Caco-2 (cell line): ENCODE measurements at places on chromosomes 4 and X.
A peak's percentile ranks its signal among the peaks of the same experiment; 100 is the strongest.

DNA sequence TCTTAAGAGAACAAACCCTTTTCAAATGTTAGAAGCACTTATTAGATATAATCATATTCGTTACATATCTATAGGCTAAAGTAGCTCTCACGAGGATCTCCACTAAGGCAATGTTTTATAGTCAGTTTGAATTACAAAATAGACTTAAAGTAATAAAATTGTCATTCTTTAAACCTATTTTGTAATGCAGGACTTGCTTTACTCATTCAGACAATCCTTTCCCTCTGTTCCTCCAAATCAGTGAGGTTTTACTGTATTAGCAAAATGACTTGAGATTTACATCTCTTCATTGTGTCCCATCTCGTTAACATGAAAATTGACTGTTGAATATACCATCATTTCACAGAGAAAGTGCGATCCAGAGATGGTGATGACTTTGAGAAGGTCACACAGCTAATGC is 264.4 kb downstream of the THOC2 start:
- no peak for DNase-seq

DNA sequence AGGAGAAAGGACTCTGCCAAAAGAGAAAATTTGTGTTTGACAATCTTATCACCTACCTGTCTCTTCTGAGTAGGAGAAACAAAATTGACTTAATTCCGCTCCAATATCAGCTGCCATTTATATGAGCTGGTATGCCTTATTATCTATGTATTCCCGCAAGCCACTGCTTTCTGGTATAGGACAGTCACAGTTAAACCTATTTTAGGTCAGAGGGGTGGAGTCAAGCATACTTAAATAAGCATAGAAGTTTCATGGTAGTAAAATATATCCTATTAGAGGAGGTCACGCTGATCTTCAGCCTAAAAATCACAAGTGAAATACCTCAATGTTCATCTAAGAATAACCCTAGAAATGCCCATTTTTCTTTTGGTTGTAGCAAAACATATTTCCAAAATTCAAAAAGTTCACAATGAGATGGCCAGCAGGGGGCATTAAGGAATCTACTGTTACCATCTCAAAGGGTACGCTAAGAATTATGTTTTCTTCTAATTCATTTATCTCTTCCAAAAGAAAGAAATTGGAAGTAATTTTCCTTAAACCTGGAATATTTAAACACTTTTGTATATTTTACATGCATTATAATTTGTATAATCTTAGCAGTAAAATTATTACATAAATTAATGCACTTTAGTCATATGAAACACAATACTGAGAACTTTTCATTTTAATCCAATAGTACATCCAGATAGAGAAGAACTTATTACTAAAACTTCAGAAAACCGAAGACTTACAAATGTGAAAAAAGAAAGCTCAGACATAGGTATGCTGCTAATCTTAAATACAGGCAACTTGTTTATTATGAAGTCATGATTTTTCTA is 10.5 kb downstream of the PPAT start:
- peak; percentile 17 for DNase-seq

- no peak for DNase-seq
Observed at GRCh38 chr4:183097231-183098018, 1.6 kb upstream of the WWC2 start.

GRCh38 chrX:49106930-49107329 is 16.6 kb downstream of the GPKOW start:
- peak; percentile 46 for DNase-seq

DNA sequence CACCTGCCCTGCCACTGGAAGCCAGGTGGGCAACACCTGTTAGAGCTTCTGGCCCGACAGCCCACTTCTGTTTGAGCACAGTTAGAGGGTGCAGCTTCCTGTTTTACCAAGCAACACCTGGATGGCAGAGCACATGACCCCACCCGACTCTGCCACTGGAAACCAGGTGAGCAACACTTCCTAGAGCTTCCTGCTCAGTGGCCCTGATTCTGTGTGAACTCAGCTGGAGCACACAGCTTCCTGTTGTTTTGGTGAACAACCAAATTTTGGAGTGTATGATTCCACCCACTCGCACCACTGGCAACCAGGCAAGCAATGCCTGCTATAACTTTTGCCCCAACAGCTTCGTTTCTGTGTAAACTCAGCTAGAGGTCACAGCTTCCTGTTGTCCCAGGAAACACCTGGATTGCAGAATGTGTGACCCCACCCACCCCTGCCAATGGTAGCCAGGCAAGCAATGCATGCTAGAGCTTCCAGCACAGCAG is 163.8 kb upstream of the KLF8 start:
- no peak for DNase-seq

- DNase-seq, result no peak
Observed at GRCh38 chr4:1194010-1194900, 21.9 kb upstream of the SPON2 start.

DNA sequence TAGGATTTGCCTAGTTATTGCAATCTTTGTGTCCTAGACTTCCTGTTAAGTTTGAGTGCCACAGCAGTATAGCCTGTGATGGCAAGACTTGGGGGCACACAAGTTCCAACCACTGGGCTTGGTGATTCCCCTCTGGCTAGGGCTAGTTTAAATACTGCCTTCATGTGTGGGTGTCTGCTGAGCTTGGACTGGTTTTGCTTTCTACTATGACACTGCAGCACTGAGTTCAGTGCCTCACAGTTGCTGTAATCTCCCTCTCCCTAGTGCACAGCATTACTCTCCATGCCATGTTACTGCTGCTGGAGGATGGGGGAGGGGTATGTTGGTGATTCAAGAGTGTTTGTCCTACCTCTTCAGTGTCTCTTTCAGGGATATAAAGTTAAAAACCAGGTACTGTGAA is 379.6 kb downstream of the IL15 start:
- DNase-seq, result no peak

GRCh38 chr4:24956763-24957162 is 43.9 kb upstream of the CCDC149 start:
- no peak for DNase-seq

GRCh38 chrX:26651755-26652154 is 435.8 kb downstream of the MAGEB5 start:
- no peak for DNase-seq

DNA sequence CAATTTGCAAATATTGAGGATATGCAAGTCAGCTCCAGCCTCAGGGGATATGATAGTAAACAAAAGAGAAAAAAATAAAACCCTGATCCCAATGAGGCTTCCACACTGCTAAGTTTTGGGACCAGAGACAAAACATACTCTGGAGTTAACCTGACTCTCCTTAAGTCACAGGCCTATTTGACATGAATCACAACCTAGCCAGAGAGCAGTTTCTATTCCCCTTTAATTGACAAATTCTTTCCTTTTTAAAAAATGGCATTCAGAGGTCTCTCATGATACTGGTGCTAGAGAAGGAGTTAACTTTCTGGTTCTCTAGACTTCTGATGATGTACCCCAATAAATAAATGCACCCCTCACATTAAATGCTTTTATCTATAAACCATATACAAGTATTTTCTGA is 8.8 kb downstream of the ACSL1 start:
- no peak for DNase-seq

- no peak for DNase-seq
Observed at GRCh38 chr4:96736352-96736889, 896.5 kb downstream of the PDHA2 start.

- no peak for DNase-seq
Observed at GRCh38 chr4:143381189-143382118, 44.8 kb downstream of the GAB1 start.

GRCh38 chr4:145540235-145540634 is 58.6 kb downstream of the SMAD1 start:
- DNase-seq, result no peak

DNA sequence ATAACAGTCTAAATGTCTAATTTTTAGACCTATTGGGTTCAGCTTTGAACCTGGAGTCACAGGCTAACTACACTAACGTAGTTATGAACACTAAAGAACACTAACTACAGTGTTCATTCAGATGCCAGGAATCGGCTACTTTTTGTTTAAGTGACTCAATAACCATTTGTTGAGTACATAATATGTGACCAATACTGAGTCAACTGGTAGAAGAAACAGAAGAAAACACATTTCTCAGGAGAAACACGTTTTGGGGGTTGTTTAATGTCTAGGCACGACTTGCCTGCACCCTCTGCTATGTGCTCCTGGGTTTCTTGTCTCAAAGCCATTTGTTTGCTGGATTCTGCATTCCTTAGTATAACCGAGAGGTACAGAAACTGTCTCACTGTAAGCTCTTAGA is 18.6 kb upstream of the CLNK start:
- DNase-seq, result no peak

GRCh38 chrX:138020941-138021340 is 455.0 kb downstream of the ZIC3 start:
- no peak for DNase-seq

DNA sequence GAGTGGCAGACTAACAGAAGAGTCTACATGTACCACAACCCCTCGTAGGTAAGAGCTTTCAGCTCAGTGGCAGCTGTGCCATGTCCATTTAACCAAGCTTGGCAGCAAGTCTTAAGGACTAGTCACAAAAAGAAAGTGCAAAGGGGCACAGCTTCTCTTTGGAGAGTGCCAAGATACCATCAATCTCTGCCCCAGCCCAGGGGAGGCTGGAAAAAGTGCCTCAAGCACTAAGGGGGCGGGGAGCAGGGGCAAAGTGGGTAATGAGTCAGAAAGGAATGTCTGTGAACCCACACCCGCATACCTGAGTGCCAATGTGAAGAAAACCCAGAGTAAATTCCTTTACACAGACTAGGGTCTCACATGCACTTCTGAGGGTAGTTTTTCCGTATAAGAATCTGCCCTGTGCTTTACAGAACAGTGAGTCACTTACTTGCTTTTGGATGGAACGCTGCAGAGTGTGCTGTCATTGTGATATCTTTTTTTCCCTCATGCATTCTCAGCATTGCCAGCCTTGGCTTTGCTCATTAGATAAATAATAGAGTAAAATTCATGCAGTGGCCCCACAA is 219.8 kb downstream of the ZNF674 start:
- DNase-seq, result peak; percentile 71

DNA sequence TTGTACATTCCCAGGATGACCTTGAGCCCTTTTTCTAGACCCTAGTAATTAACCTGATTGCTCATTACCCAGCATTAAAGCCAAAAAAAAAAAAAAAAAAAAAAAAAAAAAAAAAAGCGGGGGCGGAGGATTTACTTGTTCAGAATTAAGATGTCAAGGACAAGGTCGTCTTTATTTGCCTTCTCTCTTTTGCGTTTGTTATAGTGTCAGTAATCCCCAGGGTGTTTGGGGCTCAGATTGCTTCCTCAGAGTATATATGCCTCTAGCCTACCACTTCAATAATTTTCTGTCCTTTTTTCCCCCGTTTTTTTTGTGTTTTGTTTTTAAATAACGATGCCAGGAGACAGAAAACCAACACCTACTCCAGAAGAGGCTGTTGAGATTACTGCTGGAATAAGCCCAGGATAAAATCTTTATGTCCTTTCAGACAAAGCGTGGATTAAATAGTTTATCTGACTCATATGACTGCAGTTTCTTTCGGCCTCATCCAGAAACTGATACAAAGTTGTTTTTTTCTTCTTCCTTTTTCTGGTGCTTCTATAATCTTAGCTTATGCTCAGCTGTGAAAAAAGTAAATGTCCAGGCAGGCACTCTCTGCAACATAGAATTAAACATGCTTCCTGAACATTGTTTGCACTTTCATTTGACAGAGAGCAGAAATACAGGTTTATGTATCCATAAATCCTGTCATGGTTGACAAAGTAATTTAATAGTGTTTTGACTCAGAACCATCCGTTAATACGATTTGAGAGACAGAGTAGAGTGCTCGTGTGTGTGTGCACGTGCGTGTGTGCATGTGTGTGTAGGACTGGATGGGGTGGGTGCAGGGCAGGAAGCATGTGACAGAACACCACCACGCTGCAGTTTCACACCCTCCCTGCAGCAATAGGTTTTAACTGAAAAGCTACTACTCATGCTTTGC is 138.6 kb downstream of the AFF1 start:
- DNase-seq, result no peak

DNA sequence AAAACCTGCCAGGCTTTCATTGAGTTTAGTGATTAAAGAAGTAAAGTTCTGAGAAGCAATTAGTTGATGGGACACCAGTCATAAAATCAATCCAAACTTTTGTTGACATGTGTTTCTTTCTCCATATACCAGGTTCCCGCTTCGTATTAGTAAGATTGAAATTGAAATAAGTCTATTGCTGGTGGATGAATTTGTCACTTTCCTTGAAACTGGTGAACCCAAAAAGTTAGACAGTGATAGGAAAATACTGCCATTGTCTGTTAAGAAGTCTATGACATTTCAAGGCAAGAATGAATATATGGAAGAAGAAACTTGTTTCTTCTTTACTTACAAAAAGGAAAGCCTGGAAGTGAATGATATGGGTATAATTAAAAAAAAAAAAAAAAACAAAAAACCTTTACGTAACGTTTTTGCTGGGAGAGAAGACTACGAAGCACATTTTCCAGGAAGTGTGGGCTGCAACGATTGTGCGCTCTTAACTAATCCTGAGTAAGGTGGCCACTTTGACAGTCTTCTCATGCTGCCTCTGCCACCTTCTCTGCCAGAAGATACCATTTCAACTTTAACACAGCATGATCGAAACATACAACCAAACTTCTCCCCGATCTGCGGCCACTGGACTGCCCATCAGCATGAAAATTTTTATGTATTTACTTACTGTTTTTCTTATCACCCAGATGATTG is at the start of gene CD40LG:
Gene CD40LG, plus strand, starts transcription at position 482 of the 684 bp plus-strand sequence. Its CDS starts 91 bp downstream, at position 573.
- no peak for DNase-seq

- no peak for DNase-seq
Observed at GRCh38 chrX:123924186-123924585, 37.3 kb upstream of the STAG2 start.

DNA sequence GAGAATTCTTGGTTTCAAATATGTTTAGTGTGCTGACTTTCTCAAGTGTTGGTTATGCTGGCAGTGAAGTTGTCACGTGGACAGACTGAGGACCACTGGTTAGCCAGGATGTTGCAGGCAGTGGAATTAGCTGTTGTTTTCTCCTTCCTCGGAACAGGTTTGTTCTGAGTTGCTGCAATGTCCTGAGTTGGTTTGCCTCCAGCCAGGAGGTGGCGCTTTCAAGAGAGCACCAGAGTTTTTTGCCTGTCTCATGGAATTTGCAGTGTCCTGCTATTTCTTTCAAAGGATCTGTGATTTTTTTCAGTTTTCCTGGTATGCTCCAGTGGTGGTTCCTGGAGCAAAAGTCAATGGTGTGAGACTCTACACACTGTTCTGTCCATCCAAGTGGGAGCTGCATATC is 158.1 kb upstream of the CXorf66 start:
- DNase-seq, result no peak
